ENCODE measurements at places on chromosomes 2 and 18.

GRCh38 chr2:147057892-147058490 is 786.8 kb upstream of the ACVR2A start:
- no peak for DNase-seq

GRCh38 chr2:217331523-217332416 is 471.9 kb upstream of the TNP1 start:
- peak; percentile 82 for DNase-seq

GRCh38 chr2:172091000-172091641 is 5.8 kb downstream of the DLX1 start:
- no peak for DNase-seq

DNA sequence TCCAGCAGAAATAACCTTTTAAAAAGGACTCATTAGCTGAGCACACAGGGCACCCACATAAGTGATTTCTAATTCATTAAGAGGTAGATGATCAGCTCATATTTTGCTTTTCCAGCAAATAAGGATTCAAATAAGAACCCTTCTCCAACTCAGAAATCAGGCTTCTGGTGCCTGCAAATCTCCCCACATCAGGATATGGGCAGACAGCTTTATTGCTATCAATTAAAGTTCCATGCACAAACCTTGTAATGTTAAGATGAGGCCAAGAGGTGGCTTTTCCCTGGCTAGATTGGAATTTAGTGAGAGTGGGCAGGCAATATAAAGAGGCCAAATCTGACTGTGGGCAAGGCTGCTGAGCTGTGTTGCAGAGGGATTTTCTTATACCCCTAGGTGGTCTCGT is 193.6 kb downstream of the SH3RF3 start:
- DNase-seq = no peak

GRCh38 chr18:23902396-23902795 is 112.2 kb upstream of the TTC39C start:
- no peak for DNase-seq

DNA sequence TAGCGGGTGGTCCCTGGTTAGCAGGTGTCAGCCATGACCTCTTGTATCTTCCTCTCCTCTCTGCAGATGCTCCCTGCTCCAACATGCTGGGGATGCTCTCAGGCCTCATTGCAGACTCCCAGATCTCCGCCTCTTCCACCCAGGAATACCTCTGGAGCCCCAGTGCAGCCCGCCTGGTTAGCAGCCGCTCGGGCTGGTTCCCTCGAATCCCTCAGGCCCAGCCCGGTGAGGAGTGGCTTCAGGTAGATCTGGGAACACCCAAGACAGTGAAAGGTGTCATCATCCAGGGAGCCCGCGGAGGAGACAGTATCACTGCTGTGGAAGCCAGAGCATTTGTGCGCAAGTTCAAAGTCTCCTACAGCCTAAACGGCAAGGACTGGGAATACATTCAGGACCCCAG is 60.8 kb downstream of the NRP2 start:
- no peak for DNase-seq

DNA sequence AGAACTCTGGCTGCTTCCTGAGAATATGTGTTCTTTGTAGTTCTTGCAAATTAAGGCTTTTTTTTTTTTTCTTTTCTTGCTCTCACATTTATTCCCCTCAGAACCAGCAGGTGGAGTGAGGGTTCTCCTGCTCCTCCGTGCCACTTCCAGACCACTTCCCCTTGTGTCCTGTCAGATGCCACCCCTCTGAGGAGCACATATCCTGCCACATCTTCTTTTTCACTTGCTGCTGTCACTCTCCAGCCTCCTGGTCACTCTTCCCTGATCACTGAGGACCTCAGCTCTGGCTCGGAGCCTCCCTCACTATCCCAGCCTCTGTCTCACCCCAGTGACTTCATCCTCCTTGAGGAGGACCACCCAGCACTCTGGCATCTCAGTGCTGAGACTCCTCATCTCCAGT is 100.5 kb downstream of the TACR1 start:
- peak; percentile 30 for DNase-seq

DNA sequence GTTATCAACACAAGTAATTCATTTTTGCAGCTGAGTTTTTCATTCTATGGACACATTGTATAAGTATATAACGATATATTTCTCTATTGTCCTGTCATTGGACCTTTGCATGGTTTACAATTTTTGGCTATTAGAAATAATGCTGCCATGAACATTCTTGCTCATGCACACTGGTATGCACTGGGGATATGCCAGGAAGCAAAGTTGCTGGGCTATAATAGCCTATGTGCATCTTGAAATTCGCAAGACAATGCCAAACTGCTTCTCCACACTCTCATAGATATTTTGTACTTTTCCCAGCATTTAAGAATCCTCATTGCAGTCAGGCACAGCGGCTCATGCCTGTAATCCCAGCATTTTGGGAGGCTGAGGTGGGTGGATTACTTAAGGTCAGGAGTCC is 852.6 kb upstream of the ID2 start:
- DNase-seq = no peak

DNA sequence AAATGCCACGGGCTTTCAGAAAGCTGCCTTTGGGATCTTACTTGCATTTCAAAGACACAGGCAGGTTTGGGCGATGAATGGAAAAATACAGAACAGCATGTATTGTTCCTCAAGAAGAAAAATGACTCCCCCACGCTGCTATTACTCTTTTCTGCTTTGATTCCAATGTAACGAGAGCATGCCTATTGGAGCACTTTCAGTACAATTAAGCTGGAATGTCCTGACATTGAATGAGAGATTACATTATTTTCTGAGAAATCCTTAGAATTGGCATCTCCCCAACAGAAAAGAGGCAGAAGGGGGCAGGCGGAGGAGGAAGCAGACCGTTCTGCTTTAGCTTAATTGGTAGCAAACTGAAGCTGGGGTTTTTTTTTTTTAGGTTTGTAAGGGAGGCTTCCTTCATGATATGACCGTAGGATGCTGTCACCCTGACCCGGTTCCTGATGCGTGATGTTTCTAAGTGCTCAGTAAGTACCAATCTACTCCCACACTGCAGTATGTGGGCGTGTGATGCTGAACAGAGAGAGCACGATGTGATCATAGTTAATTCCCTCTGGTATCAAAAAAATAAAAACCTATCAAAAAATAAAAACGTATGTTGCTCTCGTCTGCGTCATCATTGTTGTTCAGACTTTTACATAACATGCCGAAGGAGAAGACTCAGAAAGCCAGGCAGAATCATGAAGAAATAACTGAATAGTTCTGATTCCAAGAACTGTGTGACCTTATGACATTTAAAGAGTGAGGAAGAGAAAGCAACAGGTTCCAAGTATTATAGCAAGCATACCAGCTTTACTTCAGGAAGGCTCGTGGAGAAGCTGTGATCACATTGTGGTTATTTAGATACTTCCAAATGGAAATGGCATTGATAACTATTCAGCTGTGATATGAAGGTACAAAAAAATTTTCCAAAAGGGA is 40.5 kb downstream of the LONRF2 start:
- DNase-seq = no peak

DNA sequence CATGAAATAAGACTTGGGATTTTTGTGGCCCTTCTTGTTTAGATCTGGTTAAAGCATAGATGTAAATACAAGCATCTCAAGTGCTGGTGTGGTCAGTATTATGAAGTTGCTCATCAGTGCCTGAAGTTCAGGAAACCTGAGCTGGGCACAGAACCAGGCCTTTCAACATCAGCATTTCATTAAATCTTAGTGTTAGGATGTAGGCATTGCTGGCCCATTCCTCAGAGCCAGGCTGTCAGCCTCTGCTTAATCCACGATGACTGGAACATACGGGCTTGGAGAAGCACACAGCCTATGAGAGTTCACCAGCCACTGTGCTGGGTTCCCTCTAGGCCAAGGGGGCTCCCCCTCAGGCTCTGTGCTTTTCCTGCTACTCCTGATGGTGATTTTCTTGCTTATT is 270.2 kb downstream of the EN1 start:
- DNase-seq = no peak

DNA sequence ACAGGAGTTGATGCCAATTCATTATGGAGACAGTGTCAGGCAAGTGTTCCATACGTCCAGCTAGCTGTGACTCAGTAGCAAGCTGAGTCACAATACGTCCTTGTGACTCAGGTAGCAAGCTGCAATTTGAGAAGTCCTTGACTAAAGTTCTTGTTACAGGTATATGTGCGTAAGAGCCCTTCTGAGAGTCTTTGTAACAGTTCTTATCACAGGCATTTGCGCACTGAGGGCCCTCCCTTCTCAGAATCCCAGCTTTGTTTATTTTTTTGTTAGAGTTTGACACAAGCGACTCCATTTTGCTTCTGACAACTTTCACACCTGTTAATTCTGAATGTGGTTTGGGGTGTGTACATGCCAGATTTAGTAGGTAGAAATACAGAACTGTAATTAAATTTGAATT is 20.1 kb upstream of the ACMSD start:
- peak; percentile 96 for DNase-seq

DNA sequence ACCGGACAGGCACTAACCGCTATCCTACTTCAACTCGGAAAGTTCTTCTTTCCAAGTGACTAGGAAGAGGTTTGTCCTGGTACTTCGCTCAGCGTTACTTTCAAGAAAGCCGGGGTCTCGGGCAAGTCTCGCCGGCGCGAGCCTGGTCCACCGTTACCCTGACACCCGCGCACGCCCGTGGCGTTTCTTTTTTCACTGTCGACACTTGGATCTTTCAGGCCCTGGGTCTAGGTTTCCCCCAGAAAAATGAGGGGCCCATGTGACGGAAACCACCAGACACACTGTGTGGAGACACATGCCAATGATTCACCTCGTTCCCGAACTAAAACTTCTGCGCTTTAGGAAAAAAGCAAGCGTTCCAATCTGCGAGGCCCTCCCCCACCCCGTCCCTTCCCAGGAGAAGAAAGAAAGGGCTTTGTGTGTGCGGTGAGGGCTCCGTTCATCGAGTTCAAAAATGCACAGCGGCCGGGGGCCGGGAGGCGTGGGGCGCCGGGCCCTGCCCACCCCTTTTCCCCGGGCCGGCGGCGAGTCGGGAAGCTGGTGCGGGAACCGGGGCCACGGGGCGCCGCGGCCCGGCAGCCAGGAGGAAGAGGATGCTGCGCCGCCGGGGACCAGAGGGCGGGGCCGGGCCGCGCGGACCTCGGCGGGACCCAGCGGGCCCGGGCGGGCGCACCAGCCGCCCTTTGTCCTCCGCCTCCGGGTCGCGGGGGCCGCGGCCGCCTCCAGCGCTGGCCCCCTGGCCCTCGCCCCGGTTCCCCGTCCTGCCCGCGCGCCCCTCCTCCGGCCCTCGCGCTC is 2.6 kb downstream of the ZNF521 start:
- no peak for DNase-seq

DNA sequence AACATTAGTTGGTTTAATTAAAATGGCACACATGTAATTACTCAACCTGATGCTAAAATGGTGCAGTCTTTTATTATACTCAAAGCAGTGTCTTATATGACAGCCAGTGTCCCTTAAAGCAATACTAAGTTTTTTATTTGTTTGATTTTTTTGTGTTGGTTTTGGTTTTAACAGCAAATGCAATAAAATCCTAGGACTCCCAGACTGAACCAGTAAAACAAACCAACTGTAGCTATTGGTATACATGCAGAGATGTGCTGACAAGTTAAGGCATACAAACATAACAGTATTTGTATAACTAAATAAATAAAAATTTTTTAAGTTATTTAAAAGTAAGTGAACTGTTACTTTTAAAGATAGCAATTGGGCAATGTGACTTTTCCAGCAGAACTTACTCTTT is 387.7 kb downstream of the RND3 start:
- no peak for DNase-seq

- peak; percentile 88 for DNase-seq
Measured at GRCh38 chr2:40401896-40402295, 50.0 kb downstream of the SLC8A1 start.

DNA sequence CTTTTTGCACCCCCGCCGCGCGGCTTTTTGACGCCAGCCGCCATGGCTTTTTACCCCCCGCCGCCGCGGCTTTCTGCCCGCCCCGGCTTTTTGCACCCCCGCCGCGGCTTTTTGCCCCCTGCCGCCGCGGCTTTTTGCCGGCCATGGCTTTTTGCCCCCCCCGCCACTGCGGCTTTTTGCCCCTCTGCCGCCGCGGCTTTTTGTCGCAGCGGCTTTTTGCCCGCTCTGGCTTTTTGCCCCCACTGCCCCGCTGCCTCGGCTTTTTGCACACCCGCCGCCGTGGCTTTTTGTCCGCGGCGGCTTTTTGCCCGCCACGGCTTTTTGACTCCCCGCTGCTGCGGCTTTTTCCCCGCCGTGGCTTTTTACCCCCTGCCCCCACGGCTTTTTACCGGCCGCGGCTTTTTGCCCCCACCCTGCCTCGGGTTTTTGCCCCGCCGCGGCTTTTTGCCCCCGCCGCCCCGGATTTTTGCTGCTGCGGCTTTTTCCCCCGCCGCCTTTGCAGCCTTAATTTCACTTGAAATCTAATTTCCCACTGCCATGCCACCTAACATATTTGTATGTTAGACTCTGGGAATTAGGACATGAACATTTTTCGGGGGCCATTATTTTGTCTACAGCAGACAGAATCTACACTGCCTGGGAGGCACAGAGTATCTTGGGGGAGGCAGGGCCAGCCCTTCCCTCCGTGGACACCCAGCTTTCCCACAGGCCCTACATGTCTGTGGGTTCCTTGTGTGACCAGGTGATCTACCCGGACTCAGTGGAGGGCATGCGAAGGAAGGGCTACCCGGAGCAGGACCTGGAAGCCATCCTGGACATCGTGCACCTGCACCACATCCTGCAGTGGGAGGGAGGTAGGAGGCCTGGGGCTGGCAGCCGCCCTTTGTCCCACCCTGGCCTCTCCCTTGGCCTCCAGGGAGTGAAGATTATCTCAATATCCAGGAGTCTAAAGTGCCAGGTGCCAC is 3031.0 kb upstream of the TEKT4 start:
- no peak for DNase-seq

DNA sequence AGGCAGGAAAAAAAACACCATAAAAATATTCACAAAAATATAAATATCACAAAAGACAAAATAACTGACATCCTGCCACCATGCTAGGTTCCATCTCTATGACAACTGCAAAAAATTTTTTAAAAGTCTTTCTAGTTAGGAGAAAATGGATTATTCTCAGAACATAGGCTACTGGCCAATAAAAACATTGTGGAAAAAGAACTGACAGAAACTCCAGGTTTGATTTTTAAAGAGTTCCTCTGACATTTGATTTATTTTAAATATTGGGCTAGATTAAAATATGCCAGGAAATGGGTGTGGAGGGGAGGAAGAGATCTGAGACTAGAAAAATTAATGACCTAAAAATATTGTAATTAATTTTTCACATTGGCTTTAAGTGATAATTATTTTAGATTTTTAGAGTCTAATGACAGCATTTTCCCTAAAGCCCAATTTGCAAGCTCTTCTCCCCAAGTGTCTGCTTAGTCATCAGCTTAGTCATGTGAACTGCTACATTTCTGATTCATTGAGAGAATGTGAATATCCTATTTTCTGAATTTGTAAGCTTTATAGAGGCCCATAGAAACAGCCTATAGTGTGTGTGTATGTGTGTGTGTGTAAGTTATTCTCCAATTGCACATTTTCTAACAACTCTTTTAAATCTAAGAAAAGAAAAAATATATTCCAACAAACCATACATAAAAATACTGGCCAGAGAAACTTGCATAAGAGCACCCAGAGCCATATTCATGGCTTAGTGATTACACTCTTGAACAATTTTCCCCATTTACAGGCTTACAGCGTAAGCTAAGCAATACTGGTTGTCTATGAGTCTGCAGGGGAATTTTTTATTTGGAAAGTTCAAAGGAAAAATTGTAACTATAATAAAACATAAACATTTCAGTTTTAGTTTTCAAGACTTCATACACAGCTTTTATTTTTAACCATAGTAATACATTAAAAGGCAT is 48.4 kb downstream of the TMEFF2 start:
- DNase-seq = peak; percentile 79

GRCh38 chr18:8513249-8513648 is 96.0 kb upstream of the RAB12 start:
- no peak for DNase-seq

GRCh38 chr2:129504646-129505045 is 474.8 kb upstream of the RAB6C start:
- peak; percentile 11 for DNase-seq

GRCh38 chr2:129465045-129465444 is 514.4 kb upstream of the RAB6C start:
- no peak for DNase-seq
